ENCODE measurements at places on chromosomes 1 and 21. TPM values are rescaled to one million over a fixed set of nuclear protein-coding genes. Genes with fewer than 3 reads are reported as not detected.

Gene RGS1
- total RNA-seq: 0.37 TPM

Gene MPL
- not detected for total RNA-seq

Gene RNF186
- total RNA-seq: not detected

Gene SON
- total RNA-seq: 337 TPM

Gene TMPRSS15
- 0.13 TPM for total RNA-seq

Gene EFNA3
- total RNA-seq: 4.8 TPM

Gene MEX3A
- total RNA-seq: 5.3 TPM

Gene B3GALT5
- not detected for total RNA-seq

GRCh38 chr21:45071874-45072737 is 2.3 kb upstream of the ADARB1 start:
- DNase-seq: no peak

- DNase-seq: no peak
Measured at GRCh38 chr1:80305466-80305865, 1298.9 kb upstream of the ADGRL4 start.

DNA sequence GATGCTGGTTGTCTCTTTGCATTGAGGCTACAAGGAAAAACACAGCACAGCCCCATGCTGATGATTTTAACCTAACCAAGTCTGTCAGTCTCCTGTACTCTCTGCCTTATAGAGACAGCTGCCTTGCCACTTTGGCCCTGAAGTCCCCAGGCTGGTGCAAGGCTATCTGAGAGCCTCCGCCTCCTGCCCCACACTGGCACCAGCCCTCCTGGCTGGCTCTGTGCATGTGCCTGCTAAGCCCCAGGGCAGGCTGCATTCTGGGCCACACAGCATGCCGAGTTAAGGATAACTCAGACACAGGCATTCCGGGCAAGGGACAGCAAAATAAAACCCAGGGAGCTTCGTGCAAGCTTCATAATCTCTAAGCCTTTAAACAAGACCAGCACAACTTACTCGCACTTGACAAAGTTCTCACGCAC is 910 bp downstream of the RUNX1 start:
- DNase-seq: peak; percentile 58

- no peak for DNase-seq
Measured at GRCh38 chr1:205703072-205703471, 22.8 kb upstream of the SLC45A3 start.

GRCh38 chr1:241716915-241717656 is 65.0 kb downstream of the WDR64 start:
- no peak for DNase-seq

DNA sequence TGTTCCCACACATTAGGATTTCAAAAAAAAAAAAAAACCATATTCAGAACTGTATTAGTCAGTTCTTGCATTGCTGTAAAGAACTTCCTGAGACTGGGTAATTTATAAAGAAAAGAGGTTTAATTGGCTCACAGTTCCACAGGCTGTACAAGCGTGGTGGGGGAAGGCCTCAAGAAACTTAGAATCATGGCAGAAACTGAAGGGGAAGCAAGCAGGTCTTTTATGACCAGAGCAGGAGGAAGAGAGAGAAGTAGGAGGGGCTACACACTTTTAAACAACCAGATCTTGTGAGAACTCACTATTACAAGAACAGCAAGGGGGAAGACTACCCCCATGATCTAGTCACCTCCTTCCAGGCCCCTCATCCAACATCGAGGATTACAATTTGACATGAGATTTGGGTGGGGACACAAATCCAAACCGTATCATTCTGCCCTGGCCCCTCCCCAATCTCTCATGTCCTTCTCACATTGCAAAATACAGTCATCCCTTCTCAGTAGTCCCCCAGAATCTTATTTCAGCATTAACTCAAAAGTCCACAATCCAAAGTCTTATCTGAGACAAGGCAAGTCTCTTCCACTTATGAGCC is 51.8 kb downstream of the POU2F1 start:
- DNase-seq: no peak

DNA sequence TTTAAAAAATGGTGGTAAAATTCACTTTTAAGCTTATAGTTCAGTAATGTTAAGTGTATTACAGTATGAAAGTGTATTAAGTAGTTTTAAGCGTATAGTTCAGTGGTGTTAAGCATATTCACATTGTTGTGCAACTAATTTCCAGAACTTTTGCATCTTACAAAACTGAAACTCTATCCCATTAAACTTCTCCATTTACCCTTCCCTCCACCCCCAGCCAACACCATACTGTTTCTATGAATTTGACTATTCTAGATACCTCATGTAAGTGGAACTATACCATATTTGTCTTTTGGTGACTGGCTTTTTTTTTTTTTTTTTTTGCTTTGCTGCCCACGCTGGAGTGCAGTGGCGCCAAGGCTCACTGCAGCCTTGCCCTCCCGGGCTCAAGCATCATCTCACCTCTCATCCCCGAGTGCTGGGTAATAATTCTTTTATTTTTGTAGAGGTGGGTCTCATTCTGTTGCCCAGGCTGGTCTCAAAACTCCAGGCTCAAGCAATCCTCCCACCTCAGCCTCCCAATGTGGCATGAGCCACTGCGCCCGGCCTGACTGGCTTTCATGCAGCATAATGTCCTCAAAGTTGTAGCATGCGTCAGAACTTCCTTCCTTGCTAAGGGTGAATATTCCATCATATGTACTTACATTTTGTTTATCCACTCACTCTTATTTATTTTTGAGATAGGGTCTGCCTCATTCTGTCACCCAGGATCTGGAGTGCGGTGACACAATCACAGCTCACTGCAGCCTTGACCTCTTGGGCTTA is 45.1 kb upstream of the BMP8B start:
- no peak for DNase-seq

DNA sequence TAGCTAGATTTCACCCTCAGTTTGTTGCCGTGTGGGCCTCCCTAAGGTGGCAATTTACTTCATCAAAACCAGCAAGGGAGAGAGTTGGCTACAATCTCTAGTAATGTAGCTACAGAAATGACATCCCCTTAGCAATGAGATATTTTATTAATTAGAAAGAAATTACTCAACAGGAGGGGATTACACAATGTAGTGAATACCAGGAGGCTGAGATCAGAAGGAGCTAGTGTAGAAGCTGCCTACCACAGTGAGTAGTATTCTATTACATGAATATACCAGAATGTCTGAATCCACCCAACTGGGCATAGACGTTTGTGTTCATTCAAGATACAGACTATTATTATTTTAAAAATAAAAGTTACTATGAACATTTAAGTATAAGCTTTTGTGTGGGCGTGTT is 868.2 kb upstream of the CXADR start:
- no peak for DNase-seq

GRCh38 chr1:172273647-172274396 is 146.7 kb upstream of the C1orf105 start:
- DNase-seq: no peak

GRCh38 chr1:24077278-24077978 is 34.5 kb downstream of the MYOM3 start:
- no peak for DNase-seq

DNA sequence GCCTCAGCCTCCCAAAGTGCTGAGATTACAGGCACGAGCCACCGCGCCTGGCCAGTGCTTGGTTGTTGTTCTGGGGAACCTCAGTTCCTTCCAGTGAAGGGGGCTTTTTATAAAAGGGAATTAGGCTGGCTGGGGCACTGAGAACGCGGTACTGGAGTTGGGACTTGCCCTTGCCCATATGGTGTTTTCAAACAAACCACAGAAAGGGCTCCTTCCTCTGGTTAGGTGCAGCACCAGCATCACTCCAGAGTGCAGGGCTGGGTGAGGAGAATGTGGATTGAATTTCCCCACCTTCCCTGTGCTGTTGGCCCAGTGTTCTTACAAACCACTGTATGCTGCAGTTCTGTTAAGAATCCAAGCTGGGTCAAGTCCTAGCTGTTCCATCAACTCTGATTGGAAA is 5.3 kb downstream of the MAN1C1 start:
- DNase-seq: no peak

DNA sequence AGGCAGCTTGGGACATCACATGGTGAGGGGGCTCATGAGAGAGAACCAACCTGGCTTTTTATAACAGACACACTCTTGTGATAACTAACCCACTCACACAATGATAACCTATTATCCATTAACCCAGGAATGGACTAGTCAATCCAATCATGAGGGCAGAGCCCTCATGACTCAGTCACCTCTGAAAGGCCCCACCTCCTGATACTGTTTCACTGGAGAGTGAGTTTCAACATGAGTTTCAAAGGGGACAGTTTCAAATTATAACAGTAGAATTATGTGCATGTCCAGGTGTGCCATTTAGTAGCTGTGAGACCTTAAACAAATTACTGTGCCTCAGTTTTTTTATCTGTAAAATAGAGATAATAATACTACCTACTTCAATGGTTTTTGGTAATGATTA is 47.6 kb upstream of the PPP2R5A start:
- no peak for DNase-seq

DNA sequence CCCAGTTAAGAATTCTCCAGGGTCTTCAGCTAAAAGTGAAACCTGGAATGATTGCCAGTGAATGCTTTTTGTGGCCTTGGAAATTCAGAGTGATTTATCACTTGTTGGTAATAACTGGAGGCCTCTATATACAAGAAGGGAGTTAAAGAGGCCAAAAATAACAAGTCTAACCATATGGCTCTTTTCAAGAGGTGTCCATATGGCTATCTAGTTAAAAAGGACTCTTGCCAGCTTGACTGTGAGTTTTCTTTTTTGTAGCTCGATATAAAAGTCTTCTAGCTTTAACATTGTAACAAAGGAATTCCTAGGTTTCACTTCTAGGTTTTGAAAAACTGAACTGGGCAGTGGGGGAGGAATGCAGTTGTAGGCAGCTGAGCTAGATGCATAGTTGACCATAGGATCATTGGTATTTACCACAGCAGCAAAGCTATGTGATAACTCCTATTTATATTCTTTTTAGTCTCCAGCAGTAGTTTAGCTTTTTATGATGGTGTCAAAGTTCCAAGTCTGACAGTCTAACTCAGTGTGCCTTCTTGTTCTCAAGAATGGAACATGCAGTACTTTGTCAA is 44.4 kb downstream of the CACHD1 start:
- DNase-seq: no peak

DNA sequence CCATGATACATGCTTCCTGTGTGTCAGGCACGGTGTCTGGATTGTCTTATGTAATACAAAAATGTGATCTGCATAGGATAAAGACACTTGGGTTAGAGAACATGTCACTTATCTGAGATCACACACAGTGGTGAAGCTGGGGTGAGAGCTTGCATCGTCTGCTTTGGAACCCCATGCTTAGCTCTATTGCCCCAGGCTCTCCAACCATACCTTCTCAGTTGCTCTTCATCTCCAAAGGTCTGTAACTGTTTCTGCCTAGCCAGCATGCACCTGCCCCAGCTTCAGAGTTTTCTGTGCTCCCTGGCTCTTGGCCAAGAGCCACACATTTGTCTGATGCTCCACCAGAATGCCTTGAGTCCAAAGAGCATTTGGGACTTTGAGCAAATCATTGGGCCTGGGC is 93.9 kb upstream of the COG2 start:
- no peak for DNase-seq

DNA sequence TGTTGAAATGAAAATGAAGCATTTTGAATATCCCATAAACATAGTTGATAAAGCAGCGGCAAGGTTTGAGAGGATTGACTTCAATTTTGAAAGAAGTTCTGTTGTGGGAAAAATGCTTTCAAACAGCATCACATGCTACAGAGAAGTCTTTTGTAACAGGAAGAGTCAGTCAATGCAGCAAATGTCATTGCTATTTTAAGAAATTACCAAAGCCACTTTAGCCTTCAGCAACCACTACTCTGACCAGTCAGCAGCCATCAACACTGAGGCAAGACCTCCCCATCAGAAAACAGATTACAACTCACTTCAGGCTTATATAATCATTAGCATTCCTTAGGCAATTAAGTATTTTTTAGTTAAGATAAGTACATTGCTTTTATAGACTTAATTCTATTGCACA is 33.8 kb upstream of the FCRL3 start:
- peak; percentile 59 for DNase-seq

- no peak for DNase-seq
Measured at GRCh38 chr1:107789817-107790524, 175.0 kb downstream of the VAV3 start.

DNA sequence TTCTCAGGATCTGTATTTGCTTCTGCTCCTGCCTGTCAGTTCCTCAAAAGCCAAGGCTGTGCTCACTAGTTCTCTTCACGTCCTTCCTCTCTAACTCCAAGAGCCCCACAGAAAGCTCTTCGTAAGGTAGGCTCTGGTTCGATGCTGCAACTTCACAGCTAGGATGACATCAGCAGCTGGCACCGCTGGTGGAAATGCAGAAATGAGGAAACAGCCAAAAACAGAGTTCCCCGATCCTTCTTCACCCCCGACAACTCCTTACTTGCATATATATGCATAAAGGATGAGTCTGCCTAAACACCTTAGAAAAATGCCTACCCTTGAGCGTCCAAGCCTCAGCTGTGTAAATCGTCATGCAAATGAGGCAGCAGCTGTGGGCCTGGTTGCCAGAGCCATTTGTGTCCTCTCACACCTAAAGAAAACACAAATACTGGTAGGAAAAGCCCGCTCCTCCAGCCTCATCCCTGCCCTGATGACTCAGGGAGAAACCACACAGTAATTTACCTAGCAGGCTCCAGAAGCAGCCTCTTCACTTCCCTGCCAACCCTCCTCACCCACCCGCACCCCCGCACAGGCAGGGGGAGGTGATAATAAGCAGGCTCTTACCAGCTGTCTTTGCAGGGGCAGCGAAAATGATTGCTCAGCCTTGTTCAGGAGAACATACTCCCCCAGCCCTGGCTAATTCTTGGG is 28.2 kb downstream of the BATF3 start:
- peak; percentile 29 for DNase-seq

Data from OCI-LY7 (cell line).